CD8-positive, alpha-beta memory T cell (primary cell): ENCODE measurements at places on chromosomes 3 and 15.

DNA sequence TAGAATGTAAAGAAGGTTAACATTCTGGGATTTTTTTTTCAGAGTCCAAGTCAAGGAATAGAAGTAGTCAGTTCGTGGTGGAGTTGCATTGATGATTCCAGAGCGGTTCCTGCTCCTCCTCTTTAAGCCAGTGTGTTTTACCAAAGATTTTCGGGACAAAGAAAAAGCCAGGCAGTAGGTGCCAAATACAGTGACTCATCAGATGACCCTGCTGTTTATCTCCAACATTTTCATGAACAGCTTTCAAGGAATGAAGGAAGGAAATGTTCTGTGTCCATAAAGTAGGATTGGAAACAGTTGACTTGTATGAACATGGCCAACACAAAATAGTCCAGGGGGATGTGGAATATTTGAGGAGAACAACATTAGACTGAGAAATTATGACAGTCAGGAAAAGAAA is 142.4 kb upstream of the TMC3 start:
- DNase-seq, result no peak

- DNase-seq, result no peak
These were observed 157.6 kb downstream of the UACA start for GRCh38 chr15:70605606-70606410.

DNA sequence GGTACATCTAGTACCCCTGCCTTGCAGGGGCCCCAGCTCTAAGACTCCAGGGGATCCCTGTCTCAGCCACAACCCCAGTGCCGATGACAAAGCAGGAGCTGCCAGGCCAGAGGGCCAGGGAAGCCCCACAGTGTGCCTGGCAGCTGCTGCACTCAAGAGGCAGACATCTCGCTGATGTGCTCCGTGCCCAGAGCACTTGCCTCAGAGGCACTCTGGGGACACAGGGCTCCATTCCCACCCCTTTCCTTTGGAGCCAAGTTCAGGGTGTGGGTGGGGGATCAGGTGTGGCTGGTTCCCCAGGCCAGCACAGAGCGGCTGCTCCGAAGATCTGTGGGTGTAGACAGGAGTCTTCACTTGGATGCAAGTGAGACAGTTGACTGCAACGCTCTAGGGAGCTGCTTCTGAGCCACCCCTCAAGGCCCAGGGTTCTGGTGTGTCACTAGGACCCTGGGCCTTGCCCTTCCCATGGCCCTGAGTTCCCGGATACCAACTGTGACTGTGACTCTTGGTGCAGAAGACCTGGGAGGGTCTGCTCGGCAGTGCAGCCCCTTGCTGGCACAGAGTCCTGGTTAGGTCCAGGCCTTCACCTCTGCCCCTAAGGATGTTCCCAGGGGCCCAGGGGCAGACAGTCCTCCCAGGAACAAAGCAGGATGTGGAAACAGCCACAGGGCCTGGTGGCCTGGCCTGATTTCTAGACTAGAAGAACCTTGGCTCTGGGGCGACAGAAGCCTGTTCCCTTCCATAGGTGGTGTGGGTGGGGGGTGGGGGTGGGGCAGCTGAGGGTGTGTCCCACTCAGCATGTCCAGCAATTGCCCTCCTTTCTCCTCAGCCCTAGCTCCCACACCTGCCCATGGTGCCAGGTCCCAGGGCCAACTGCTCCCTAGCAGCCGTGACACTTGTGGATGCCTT is 2.5 kb downstream of the NT5DC2 start:
- DNase-seq, result no peak

DNA sequence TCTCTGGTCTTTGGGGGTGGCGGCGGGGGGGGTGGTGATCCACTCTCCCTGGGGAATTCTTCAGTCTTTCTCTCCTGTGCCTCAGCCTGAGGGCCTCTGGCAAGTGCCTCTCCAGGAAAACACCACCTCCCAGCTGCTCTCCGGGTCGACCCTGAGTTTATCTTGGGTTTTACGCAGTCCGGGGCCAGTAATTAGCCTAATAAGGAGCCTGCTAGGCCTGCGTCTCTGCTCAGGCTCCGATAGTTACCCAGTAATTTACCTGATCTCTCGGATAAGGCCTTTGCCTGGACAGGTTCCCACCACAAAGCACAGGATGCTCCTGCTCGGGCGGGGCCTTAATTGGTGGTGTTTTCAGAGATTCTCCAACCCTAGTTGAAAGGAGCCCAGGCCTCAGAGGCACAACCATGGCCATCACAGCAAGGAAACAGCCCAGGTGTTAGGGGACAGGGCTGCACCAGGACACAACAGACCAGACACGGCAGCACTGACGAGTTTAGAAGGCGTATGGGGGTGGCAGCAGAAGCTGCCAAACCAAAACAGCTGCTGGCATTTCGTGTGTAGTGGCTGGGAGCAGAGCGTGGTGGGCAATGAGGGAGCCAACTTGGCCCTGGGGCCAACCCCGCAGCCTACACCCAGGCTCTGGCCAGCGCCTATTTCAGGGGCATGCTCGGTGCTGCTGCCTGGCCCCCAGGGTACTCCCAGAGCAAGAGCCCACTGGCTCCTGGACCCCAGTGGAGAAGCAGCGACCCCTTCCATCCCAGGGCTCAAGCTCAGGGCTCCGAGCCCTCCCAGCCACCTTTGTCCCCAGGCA is 71.4 kb downstream of the KLF13 start:
- no peak for DNase-seq

GRCh38 chr3:2993736-2994135 is 116.4 kb downstream of the IL5RA start:
- DNase-seq, result no peak

DNA sequence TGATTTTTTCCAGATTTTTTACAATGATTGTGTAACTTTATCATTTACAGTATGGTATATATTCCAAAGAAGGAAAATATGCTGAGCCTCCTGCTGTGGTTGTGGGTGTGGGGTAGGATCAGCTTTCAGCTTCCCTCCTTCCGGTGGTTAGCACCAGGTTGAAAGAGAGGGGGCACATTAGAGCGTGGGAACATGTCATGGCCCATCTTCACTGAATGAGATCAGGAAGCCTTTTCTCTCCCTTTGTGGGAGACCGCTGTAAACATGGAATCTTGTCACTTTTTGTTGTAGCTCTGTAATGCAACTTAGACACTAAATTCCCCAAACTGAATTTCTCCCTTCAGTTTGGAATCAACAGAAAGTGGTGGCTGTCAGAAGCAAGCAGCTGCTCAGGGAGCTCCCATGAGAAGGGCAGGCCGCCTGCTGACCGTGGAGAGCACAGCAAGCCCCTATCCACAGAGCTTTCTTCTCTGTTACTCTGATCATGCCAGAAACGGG is 86.7 kb upstream of the LIMD1 start:
- no peak for DNase-seq

DNA sequence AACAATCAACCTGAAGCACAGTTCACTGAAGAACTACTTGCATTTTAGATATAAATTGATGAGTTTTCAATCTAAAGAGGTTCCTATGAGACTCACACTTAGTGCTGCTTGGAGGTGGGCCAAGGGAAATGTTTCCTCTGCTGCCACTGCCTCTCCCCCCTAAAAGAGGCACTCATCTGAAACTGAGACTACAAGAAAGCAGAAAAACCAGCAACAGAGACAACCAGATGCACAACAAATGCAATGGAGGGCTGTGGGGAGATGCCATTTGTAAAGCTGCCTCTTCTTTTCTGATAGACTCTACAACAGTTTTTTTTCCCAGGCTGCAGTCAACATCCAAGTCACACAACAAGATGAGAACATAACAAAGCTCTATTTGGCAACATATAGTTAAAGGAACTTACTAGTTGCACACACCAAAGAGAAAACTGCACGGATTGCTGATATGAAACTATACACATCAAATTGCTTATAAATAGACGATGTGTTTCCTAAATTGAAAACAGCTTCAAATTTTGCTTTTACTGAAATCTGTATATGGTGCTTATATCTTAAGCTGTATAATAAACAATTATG is 11.0 kb downstream of the TSPAN3 start:
- DNase-seq, result no peak

GRCh38 chr15:99137111-99137546 is 32.2 kb downstream of the SYNM start:
- no peak for DNase-seq

GRCh38 chr3:134931045-134931785 is 136.2 kb downstream of the EPHB1 start:
- no peak for DNase-seq

GRCh38 chr3:69563981-69564380 is 175.3 kb upstream of the MITF start:
- no peak for DNase-seq

DNA sequence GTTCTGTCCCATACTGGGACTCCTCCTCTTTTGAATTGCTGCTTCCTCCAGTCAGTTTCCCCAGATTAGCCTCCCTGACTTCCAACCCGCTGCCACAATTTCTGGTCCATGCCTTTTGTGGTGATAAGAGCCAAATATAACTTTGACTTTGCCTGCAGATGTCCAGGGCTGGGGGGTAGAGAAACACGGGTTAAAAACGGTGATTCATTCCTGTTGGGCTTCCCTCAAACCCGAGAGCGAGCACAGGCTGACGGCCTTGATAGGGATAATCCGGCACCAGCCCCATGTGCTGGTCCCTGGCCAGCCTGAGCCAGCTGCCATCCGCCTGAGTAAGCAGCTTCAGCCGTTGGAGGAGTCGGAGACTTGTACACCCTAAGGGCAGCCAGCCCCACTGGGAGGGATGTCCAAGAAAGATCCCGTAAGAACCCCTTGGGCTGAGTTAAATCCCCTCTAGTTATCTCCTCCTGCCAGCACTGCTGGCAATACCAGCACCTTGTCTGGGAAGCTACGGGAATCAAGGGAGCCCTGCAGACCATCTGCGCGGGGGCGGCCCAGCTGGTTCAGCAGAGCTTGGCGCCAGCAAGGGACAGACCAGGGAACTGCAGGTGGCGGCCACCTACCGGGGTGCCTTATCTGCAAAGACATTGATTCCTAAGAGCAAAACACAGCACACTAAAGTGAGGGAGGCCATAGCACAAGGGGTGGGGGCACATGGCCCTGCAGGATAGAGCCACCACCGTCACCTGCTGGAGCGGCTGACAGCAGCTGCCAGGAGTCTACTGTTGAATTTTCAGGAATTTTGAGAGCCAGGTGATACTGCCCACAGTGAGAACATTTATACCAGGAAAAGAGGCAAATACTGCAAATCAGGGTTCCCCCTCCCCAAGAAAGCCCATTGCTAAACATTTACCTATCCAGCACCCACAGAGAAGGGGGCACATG is 18.1 kb downstream of the CSPG4 start:
- no peak for DNase-seq

GRCh38 chr3:177396733-177397132 is 199.5 kb upstream of the TBL1XR1 start:
- DNase-seq, result no peak

- no peak for DNase-seq
These were observed 70.8 kb upstream of the ZBTB20 start for GRCh38 chr3:115217678-115218451.

GRCh38 chr15:35090104-35090807 is 5.2 kb upstream of the NANOGP8 start:
- no peak for DNase-seq

DNA sequence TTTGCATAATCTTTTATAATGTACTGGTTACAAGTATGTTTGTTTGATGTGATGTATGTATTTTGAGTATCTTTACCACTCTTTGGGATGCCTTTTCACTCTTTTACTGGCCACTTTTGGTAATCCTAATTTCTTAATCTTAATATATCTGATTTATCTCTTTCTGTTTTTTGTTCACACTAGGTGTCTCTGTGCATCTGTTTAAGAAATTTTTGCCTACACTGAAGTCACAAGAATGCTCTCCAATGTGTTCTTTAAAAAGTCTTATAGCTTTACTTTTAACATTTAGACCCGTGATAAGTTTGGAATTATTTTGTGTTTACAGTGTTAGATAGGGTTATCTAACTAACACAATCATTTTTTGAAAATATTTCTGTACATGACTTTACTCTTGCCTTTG is 659.1 kb downstream of the SI start:
- DNase-seq, result no peak

GRCh38 chr3:159788291-159788690 is 200.3 kb upstream of the IL12A start:
- DNase-seq, result no peak

GRCh38 chr15:78301326-78301725 is 1.9 kb upstream of the SKIC8 start:
- DNase-seq, result no peak

DNA sequence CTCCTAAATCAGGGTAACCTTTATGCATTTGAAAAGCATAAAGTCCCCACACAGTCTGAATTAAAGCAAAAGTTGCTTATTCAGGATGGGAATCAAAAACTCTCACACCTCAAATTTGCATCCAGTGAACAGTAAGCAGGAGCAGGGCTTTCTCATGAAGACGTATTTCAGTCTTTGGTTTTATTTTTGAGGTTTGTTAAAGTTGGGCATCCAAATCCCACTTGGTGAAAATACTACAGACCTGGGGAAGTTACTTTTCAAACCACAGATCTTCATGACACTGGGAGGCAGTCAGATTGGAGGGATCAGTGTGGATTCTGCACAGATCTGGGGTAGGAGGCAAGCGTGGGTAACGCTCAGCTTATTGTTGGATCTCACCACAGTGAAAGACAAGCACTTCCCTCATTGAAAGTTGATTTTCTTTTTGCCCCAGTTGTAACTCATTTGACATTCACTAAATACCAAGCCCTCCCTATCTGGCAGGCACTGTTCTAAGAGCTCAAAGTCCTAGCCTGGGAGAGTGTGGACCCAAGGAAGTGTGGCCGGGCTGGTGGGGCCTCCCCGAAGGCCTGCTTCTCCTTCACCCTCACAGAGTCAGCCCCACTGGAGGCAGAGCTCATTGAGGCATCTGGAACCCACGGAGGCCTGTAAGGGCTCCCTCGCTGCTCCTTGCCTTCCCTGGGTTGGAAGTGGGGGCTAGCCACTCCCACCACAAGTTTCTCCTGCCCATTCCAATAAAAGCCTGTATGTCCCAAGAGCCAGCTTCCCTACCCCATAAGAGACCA is 783 bp upstream of the ISG20 start:
- no peak for DNase-seq

- DNase-seq, result no peak
These were observed 36.3 kb downstream of the BCHE start for GRCh38 chr3:165800970-165801369.

DNA sequence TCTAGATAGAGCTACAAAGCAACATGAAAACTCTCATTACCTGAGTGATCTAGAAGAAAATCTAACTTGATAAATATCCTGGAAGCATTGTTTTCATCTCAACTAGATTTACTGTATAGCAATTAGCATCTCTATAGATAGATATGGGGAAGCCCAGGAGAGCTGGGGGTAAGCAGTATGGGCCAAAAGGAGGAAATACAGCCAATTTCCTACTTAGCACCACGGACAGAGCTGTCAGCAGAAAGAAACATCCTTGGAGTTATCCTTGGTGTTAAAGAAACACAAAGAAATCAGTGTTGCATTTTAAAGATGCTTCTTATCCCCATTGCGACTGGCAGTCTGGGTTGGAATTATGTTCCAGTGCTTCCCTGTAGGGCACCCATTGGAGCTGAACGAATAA is 126.2 kb downstream of the TIGIT start:
- DNase-seq, result no peak

GRCh38 chr3:178275311-178275710 is 260.9 kb upstream of the KCNMB2 start:
- no peak for DNase-seq

- DNase-seq, result no peak
These were observed 85.0 kb upstream of the XCR1 start for GRCh38 chr3:46112296-46112695.

- DNase-seq, result no peak
These were observed 28.8 kb upstream of the GYG1 start for GRCh38 chr3:148962513-148962912.

GRCh38 chr3:37885814-37886213 is 24.1 kb downstream of the CTDSPL start:
- no peak for DNase-seq

- DNase-seq, result no peak
These were observed 227.1 kb upstream of the CGNL1 start for GRCh38 chr15:57149196-57149595.
